ENCODE measurements at places on chromosomes 3 and 15. TPM values are rescaled to one million over a fixed set of nuclear protein-coding genes. Genes with fewer than 3 reads are reported as not detected.

LRRC31 gene
- not detected for total RNA-seq

DNA sequence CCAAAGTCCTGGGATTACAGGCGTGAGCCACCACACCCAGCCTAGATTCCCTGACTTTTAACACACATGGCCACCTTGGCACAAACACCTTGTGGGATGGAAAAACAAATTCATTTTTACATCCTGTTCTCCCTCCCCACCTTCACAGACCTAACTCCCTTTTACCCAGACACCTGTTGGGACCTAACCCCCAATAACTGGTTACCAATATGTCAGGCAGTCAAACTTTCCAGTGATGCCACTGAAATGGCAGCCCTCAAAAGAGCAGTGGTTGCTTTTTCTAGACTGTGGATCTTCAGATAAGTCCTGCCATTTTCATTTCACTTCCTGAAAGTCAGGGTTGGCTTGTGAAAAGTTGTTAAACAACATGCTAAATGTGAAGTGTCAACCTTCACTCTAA lies 34.9 kb downstream of the SIN3A start:
- H3K4me1 ChIP-seq = no peaks in the 10 kb centered on the region
- no peak overlapping the region for H3K4me3 ChIP-seq
- H3K27ac ChIP-seq = no peak overlapping the region
- H3K36me3 ChIP-seq = peaks cover 26% of the 10 kb centered on the region
- no peak for DNase-seq
- no peaks in the 10 kb centered on the region for H3K27me3 ChIP-seq

DNA sequence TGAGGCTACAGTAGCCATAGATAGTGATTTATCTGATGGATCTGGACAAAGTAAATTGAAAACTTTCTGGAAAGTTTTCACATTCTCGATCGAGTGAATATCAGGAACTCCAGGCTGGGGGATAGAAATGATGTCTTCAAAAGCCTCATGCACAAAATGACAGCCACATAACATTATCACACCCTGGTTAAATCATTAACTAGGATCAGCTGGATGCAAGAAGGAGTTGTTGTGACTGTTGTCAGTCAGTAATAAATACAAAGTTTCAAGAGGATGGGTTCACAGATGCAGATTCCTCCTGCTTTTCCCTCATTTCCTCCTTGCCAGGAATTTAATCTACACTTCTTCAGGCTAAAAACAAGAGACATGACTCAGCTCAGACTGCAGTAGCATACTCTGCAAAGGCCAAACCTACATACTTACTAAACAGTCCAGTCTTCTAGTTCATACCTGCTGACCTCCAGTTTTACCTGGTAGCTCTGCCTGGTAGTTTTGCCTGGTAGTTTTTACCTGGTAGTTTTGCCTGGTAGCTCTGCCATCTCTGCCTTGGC lies 40.9 kb downstream of the C2CD4A start:
- H3K4me3 ChIP-seq = no peak overlapping the region
- DNase-seq = no peak
- no peak overlapping the region for H3K27ac ChIP-seq
- H3K27me3 ChIP-seq = peaks cover 6% of the 10 kb centered on the region

DNA sequence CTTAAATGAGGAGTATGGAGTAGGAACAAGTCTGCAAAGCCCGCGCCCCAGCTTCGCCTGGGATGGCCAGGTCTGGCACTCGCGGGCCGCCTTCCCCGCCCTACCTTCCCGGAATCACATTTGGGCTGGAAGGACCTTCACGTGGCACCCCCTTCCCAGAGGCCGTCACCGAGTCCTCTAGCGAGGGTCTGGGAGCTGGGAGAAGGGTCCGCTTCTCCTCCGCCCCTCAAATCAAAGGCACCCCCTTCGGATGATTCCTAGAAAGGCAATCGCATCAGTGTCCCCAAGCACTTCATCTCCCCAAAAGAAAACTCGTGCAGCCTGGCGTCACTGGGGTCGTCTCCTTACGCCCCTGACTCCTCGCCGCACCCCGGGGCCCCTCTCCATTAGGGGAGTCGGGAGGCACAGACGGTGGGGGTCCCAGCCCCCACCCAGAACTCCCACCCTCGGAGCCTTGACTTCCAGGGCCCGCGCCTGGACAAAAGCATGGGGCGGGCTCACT lies 380 bp downstream of the MYLK start:
- no peaks in the 10 kb centered on the region for H3K36me3 ChIP-seq
- no peak overlapping the region for H3K27ac ChIP-seq
- peaks cover 7% of the 10 kb centered on the region for H3K4me1 ChIP-seq
- H3K27me3 ChIP-seq = peaks cover 45% of the 10 kb centered on the region

- H3K27me3 ChIP-seq = no peaks in the 10 kb centered on the region
- no peak for DNase-seq
- no peaks in the 10 kb centered on the region for H3K4me1 ChIP-seq
- no peak overlapping the region for H3K4me3 ChIP-seq
Measured at GRCh38 chr3:145005427-145005826, 1033.8 kb downstream of the DIPK2A start.

DNA sequence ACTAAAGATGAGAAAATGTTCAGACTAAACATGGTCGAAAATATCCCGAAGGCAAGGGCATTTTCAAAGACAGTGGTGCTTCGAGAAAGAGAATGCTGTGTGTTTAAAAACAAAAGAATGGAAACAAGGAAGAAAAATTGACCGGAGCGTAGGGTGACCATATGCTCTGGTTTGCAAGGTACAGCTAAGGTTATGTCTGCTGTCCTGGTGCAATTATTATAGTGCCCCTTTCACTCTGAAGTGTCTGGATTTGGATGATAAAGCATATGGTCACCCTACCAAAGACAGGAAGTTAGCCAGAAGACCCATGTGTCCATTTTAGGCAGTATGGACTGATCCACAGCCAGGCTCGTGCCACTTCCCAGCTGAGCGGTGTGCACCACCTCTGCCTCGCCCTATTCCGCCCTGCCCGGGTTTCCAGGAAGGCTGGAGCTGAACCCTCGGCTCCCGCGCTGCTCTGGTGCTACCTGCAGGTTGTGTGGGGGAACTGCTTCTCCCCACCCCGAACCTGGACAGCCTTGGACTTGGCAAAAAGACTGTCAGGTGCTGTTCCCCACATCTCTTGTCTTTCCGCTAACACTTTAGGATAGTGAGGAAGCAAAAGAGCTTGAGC lies 25.2 kb downstream of the GOLGA6D start:
- peak; percentile 47 for DNase-seq
- H3K36me3 ChIP-seq = no peaks in the 10 kb centered on the region
- no peak overlapping the region for H3K27ac ChIP-seq
- peaks cover 61% of the 10 kb centered on the region for H3K27me3 ChIP-seq
- no peaks in the 10 kb centered on the region for H3K4me1 ChIP-seq

GRCh38 chr3:76586471-76586870 lies 453.4 kb upstream of the ROBO2 start:
- H3K4me3 ChIP-seq = no peak overlapping the region
- H3K27me3 ChIP-seq = no peaks in the 10 kb centered on the region
- H3K36me3 ChIP-seq = no peaks in the 10 kb centered on the region
- H3K27ac ChIP-seq = no peak overlapping the region
- no peaks in the 10 kb centered on the region for H3K4me1 ChIP-seq

DNA sequence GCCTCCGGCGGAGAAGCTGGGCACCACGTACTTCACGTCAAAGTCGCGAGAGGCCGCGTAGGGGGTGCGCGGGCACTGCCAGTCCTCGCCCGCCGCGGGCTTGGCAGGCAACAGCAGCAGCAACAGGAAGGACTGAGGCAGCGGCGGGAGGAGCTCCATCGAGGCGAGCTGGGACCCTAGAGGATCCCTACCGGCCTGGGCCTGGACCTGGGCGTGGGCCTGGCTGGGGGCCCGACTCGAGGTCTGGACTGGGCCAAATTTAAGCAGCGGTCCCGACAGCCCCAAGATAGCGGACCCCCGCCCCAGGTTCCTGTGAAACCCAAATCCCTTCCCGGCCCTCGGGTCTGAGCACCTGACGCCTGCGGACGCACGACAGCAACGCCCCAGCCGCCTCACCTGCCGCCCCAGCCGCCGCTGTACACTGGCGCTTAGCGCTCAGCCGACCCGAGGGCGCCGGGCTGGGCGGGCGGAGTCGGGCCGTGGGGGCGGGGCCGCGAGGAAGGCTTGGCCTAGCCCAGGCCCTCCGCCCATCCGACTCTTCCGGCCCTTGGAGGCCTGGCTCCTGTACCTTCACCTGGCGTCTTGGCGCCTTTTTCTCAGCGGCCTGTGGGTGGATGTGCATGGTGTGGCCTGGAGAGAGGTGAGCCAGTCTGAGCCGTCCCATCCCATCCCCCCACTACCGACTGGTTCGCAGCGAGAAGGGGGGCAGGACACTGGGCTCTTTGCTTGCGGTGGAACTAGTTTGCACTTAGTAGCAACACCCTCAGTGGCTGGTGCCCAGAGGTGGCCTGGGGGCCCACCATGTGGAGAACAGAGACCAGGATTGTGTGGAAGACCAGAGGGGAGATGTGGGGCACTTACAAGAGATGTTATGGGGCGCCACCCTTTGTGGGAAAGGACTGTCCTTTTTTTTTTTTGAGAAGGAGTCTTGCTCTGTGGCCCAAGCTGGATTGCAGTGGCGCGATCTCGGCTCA lies at the start of gene MST1R:
TSS of gene MST1R (minus strand) at position 423 of the 974 bp plus-strand sequence. CDS start at position 159, 264 bp downstream.
- H3K27me3 ChIP-seq = no peaks in the 10 kb centered on the region
- no peak within 1 kb of the TSS for H3K27ac ChIP-seq
- H3K36me3 ChIP-seq = no peaks in the 10 kb centered on the region
- peaks cover 9% of the 10 kb centered on the region for H3K4me1 ChIP-seq
- peak within 1 kb of the TSS; percentile 63 for H3K4me3 ChIP-seq
- peak; percentile 77 for DNase-seq

DNA sequence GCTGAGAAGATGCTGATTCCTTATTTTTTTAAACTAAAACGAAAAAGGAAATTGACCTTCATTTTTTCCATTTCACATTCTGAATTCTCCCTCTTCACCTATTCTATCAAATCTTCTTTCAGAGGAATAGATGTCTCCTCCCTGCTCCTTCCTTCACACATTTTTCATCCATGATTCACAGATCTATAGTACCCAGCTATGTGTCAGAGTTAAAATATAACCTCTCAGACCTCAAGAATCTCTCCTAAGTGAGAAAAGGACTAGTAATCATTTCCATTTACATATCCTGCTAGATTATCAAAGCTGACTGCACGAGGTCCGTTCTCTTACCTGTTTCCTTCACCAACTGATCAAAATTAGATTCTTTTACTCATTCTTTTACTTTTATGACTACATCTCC lies 1297.6 kb upstream of the ALCAM start:
- no peak overlapping the region for H3K27ac ChIP-seq
- H3K36me3 ChIP-seq = no peaks in the 10 kb centered on the region
- peaks cover 17% of the 10 kb centered on the region for H3K4me1 ChIP-seq
- no peak for DNase-seq
- H3K27me3 ChIP-seq = no peaks in the 10 kb centered on the region

DNA sequence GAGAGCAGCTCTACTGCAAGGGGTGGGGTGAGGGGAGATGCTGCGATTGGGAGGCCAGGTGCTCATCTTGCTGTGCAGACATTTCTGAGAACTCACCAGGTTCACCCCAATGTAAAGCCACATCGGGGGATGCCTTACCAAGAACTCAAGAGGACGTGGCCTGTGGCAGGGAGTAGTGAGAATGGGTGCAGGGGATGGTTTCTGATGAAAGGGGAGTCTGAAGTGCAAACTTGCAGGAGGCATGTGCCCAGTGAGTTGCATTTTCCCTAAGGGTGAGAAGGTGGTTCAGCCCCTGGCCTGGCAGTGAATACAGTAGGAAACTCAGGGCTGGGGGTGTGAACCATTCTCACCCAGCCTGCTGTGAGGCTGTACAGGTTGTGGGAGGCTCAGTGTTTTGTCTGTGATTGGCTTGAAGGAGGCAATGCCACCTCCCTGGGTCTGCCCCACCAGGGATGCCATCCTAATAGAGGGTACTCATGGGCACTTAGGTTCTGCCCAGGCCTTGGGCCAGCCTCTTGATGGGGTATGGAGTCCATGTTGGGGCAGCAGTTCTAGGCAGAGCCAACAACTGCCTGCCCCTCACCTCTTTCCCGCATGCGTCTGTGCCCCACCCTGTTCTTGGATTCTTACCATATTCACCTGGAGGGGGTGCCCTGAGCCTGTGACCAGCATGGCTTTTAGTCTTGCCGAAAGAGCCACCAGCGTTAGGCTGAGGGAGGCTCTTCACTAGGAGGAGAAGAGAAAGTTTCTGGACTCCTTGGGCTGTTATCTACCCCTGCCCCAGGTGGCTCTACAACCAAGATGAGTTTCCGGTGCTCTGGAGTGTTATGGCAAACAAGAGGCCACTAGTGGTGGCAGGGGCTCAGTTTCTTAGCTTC lies 4.5 kb downstream of the HEMK1 start:
- no peaks in the 10 kb centered on the region for H3K27me3 ChIP-seq
- DNase-seq = no peak
- H3K27ac ChIP-seq = no peak overlapping the region
- no peaks in the 10 kb centered on the region for H3K36me3 ChIP-seq
- H3K4me1 ChIP-seq = peaks cover 8% of the 10 kb centered on the region

DNA sequence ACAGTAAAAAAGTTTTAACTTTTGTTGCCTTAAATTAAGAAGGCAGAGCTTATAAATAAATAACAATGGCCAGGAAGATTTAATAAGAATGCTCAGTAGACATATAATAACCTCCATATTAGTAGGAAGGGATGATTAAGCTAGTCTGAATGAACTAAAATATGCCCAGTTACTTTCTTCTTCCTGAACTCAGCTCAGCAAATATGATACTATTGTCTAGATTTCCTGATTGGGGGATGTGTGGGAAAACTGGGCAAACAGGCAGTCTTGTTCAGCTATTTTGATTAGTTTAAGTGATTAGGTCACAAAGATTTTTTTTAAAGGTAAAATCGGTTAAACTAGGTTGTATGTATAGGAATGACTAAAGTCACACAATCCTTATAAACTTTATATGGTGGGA lies 167.2 kb upstream of the SLC2A2 start:
- H3K4me1 ChIP-seq = peaks cover 11% of the 10 kb centered on the region
- no peak overlapping the region for H3K27ac ChIP-seq
- no peaks in the 10 kb centered on the region for H3K36me3 ChIP-seq
- no peak for DNase-seq
- H3K27me3 ChIP-seq = no peaks in the 10 kb centered on the region

GRCh38 chr15:40111888-40112287 lies 3.2 kb upstream of the BMF start:
- no peaks in the 10 kb centered on the region for H3K36me3 ChIP-seq
- H3K27me3 ChIP-seq = no peaks in the 10 kb centered on the region
- peaks cover 38% of the 10 kb centered on the region for H3K4me1 ChIP-seq

DNA sequence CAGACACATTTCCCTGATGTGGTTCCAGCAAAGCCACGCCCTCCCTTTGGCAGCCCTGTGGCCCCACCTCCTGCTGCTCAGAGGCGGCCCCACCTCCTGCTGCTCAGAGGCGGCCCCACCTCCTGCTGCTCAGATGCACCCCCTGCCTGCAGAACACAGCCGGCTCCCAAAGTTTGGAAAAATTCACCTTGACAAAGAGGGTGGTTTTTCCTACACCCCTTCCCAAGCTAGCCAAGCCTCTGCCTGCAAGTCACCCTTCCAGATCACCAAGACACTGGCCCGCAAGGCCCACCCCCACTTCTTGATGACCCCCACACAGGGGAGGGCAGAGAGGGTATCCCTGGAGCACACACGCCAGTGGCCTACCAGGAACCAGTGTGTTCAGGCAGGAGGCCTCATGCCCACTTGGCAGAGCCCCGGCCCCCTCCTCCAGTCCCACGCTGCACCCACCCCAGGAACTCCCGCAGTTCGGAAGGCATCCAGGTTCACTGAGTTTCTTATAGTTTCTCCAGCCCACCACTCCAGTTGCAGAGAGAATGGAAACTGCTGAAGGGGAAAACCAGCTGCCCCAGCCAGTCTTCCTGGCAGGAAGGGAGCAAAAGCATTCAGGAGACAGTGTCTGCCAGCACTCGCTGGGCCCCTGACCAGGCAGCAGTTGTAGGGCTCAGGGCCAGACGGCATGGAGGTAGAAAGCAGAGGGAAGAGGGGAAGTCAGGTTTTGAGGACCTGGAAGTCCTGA lies 2.3 kb upstream of the HAPLN3 start:
- peaks cover 24% of the 10 kb centered on the region for H3K4me1 ChIP-seq
- peak overlapping the region; percentile 66 for H3K27ac ChIP-seq
- DNase-seq = peak; percentile 84
- H3K4me3 ChIP-seq = no peak overlapping the region
- no peaks in the 10 kb centered on the region for H3K36me3 ChIP-seq

All from mesothelial cell of epicardium (in vitro differentiated cells).